Breast epithelium (tissue), 4 donors: ENCODE measurements at places on chromosomes 6 and 20. TPM values are rescaled to one million over a fixed set of nuclear protein-coding genes. Genes with fewer than 3 reads are reported as not detected.

GRCh38 chr6:90184334-90185298 is 112.0 kb downstream of the BACH2 start:
- H3K36me3 ChIP-seq: no peaks in the 10 kb centered on the region
- no peaks in the 10 kb centered on the region for H3K27me3 ChIP-seq
- no peaks in the 10 kb centered on the region for H3K4me1 ChIP-seq
- no peak for DNase-seq

KCNQ5 gene
- 0.16 TPM for total RNA-seq

DNA sequence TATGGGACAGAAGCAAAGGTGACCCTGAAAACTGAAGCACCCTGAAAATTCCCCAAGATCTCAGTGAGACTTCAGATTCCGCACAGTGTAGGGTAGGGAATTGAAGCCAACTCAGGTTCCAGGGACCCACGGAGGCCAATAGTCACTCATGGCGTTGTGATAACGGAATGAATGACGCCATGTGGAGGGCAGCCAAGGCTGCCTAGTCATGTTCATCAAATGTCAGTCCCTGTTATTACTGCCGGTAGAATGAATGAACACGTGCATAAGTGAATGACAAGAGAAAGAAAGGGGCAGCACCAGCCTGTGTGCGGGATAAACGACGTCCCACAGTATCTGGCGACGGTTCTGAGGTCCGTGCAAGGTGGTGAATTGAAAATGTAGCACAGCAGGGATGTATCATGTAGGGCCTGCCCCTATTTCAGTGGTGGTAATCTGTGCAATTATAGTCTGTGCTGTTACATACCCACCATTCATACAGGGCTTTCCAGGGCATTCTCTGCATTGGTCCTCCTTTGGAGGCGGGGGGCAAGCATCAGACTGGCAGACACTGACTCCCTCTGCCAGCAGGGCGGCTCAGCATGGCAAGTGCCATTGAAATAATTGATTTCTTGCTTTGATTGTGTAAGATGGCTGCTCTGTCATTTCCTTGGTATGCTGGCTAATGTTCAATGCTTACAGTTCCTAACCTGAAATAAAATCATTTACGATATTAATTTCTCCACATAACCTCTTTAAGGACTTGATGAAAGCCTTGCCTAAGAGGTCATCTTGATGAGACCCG is 386.9 kb downstream of the CDH4 start:
- no peak overlapping the region for H3K4me3 ChIP-seq
- H3K36me3 ChIP-seq: no peaks in the 10 kb centered on the region
- peaks cover 28% of the 10 kb centered on the region for H3K27me3 ChIP-seq
- no peaks in the 10 kb centered on the region for H3K4me1 ChIP-seq
- DNase-seq: no peak

- no peaks in the 10 kb centered on the region for H3K36me3 ChIP-seq
- no peaks in the 10 kb centered on the region for H3K27me3 ChIP-seq
- no peak for DNase-seq
- H3K4me1 ChIP-seq: no peaks in the 10 kb centered on the region
- peak overlapping the region; percentile 38 for H3K4me3 ChIP-seq
These were observed 154.7 kb downstream of the JARID2 start for GRCh38 chr6:15400572-15401004.

MOG gene
- not detected for total RNA-seq

DNA sequence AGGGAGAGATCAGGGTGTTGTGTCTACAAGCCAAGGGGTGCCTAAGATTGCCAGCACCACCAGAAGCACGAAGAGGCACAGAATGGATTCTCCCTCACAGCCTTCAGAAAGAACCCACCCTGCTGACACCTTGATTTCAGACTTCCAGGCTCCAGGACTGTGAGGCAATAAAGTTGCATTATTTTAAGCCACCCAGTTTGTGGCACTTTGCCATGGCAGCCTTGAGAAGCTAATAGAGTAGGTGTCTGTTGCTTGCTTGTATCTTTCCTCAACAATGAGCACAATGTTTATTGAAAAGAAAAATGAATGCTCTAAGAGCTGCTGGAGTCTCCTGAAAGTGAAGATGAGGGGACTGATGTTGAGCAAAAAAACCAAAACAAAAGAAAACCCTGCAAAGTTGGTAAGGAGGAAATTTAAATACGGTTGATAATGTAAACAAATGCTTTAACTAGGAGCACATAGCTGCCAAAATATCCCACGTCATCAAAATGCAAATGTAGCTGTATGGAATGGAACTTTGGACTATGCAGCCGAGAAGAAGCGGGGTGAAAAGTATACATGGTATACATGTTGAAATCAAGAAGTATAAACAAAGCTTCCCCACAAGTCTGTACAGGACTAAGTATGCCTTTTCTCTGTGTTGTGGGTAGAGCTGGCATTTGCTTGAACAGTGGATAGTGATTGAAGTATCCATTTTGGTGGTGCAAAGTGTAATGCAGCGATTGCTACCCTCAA is 8.0 kb downstream of the IL20RA start:
- peak overlapping the region; percentile 49 for H3K27ac ChIP-seq
- no peak overlapping the region for H3K4me3 ChIP-seq
- H3K36me3 ChIP-seq: no peaks in the 10 kb centered on the region
- no peaks in the 10 kb centered on the region for H3K4me1 ChIP-seq
- peak; percentile 60 for DNase-seq

WRNIP1 gene
- 59.3 TPM for total RNA-seq

GRCh38 chr6:160215232-160215631 is 43.4 kb downstream of the SLC22A2 start:
- H3K4me3 ChIP-seq: no peak overlapping the region
- H3K36me3 ChIP-seq: no peaks in the 10 kb centered on the region
- no peak overlapping the region for H3K27ac ChIP-seq
- no peak for DNase-seq
- H3K4me1 ChIP-seq: no peaks in the 10 kb centered on the region

TNFRSF6B gene
- total RNA-seq: 7.4 TPM

DNA sequence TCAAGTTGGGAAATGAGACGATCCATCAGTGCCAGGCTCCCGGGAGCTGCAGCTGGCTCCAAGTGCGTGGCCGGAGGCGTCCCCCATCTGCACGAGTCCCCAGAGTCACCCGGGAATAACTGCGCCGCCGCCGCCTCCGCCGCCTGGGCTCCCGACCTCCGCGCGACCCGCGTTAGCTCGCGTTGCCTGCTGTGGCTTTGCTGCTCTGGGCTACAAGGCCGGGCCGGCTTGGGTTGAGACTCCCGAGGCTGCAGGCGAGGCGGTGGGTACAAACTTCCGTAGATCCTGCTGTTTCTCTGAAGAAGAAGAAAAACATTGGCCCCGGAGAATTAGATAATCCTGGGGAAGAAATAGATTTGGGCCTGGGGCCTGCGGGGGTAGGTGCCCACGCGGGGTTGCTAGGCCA is 7.4 kb upstream of the LAMP5 start:
- H3K4me3 ChIP-seq: peak overlapping the region; percentile 21
- H3K4me1 ChIP-seq: no peaks in the 10 kb centered on the region
- H3K36me3 ChIP-seq: no peaks in the 10 kb centered on the region
- no peaks in the 10 kb centered on the region for H3K27me3 ChIP-seq
- no peak overlapping the region for H3K27ac ChIP-seq

RAD21L1 gene
- not detected for total RNA-seq

MAPK13 gene
- 2.6 TPM for total RNA-seq

DNA sequence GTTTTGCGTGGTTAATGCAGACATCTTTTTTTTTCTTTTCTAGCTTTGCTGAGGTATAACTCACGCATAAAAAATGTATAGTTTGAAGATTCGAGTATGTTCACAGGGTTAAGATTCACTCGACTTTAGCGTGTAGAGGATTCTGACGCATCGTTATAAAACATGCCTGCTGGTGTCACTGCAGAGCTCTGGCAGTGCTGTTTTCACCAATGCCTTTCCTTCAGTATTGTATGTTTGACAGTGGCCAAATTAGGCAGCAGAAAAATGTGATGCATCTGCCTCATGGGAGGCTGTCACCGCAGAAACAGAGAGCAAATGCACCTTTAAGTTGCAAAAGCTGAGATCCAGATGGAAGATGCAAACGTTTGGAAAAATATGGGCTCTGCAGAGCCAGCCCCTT is 18.0 kb upstream of the SIRPB2 start:
- no peak overlapping the region for H3K27ac ChIP-seq
- no peaks in the 10 kb centered on the region for H3K27me3 ChIP-seq
- no peaks in the 10 kb centered on the region for H3K4me1 ChIP-seq
- no peak for DNase-seq

DNA sequence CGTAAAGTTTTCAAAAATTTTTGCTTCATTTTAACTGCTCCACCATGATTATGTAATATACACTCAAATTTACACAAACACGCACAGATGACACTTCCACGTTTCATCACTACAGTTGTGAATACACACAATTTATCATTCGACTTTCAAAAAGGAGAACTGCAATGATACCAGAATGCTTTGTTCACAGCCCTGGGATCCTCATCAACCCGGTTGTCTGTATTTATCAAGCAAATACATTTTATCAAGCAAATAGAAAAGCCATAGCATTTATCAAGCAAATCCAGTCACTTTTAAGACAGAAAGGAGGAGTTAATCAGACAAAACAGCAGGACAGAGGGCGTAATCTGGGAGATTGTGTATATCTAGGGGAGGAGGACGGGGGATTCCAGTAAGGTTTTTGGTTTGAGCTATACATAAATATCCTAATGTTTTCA is 20.3 kb upstream of the ABT1 start:
- no peaks in the 10 kb centered on the region for H3K4me1 ChIP-seq
- H3K36me3 ChIP-seq: no peaks in the 10 kb centered on the region
- DNase-seq: no peak
- no peak overlapping the region for H3K4me3 ChIP-seq
- H3K27me3 ChIP-seq: peaks cover 33% of the 10 kb centered on the region

DNA sequence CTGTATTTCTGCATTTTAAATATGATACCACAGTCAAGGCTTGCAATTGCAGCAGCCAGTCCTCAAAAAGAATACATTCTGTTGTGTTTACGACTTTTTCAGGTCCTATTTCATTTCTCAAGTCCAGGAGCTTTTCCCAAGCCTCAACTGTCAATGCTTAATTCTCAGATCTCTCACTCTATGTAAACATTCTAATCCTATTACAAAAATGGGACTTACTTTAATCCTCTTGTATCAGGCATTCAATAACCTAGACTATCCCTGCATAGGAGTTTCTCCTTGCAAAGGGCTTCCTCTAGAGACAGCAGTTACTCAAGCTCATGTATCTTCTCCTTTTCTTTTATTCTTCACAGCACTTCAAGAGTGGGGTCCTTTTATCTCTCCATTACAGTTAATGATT is 1293.0 kb downstream of the GRIK2 start:
- no peak overlapping the region for H3K4me3 ChIP-seq
- H3K27ac ChIP-seq: no peak overlapping the region
- no peaks in the 10 kb centered on the region for H3K4me1 ChIP-seq
- H3K27me3 ChIP-seq: no peaks in the 10 kb centered on the region
- H3K36me3 ChIP-seq: no peaks in the 10 kb centered on the region

- H3K4me1 ChIP-seq: no peaks in the 10 kb centered on the region
- no peak overlapping the region for H3K4me3 ChIP-seq
- no peaks in the 10 kb centered on the region for H3K36me3 ChIP-seq
- H3K27me3 ChIP-seq: no peaks in the 10 kb centered on the region
- H3K27ac ChIP-seq: no peak overlapping the region
These were observed 53.2 kb upstream of the SYNJ2 start for GRCh38 chr6:157928428-157928827.

GRCh38 chr20:52017669-52018317 is 173.8 kb downstream of the ZFP64 start:
- H3K4me1 ChIP-seq: no peaks in the 10 kb centered on the region
- no peak overlapping the region for H3K27ac ChIP-seq
- no peaks in the 10 kb centered on the region for H3K36me3 ChIP-seq

PREP gene
- 18.4 TPM for total RNA-seq

KIF25 gene
- total RNA-seq: not detected

KIAA1755 gene
- 2.1 TPM for total RNA-seq

DNA sequence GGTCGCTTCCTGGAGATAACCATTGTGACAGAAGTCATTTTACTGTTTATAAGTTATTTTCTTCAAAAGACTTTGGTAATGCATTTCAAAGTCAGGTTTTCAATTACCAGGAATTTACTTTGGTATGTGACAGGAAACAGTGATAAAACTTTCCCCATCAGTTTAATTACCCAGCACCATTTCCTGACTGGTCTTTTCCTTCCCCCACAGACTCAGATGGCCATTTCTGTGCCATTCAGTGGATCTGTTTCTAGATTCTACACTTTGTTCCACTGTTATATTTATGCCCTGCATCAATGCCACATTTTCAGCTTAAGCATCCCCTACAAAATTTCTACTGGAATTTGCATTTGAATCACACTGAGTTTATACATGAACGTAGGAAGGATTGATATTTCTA is 16.3 kb downstream of the RRBP1 start:
- peaks cover 4% of the 10 kb centered on the region for H3K4me1 ChIP-seq
- H3K4me3 ChIP-seq: no peak overlapping the region
- no peak overlapping the region for H3K27ac ChIP-seq
- H3K36me3 ChIP-seq: no peaks in the 10 kb centered on the region
- DNase-seq: no peak

SH3BGRL2 gene
- total RNA-seq: 50.9 TPM

- H3K27me3 ChIP-seq: no peaks in the 10 kb centered on the region
- H3K4me1 ChIP-seq: no peaks in the 10 kb centered on the region
- H3K36me3 ChIP-seq: no peaks in the 10 kb centered on the region
- no peak for DNase-seq
- no peak overlapping the region for H3K27ac ChIP-seq
These were observed 161.2 kb downstream of the VEGFA start for GRCh38 chr6:43931201-43931600.

GABRR1 gene
- not detected for total RNA-seq

- no peaks in the 10 kb centered on the region for H3K4me1 ChIP-seq
- DNase-seq: peak; percentile 81
- H3K36me3 ChIP-seq: no peaks in the 10 kb centered on the region
- H3K4me3 ChIP-seq: no peak overlapping the region
- H3K27me3 ChIP-seq: no peaks in the 10 kb centered on the region
These were observed 32.5 kb upstream of the ZNF184 start for GRCh38 chr6:27505209-27506027.

DNA sequence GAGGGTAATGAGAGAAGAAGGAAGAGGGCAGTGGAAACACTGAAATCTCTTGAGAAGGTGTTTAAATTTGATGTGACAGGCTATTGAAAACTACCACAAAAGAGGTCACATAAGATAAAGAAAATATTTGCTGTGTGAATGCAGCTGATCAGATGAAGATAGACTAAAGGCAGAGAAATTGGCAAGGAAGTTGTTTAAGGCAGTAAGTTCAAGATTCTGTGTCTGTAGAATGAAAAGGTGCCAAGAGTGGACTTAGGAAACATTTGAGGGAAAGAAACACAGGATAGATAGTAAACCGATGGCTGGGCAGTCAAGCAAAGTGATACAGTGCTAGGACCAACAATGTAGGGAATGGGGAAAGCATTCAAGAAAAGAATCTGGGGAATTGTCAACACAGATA is 332.3 kb upstream of the MARCKS start:
- no peak overlapping the region for H3K27ac ChIP-seq
- no peaks in the 10 kb centered on the region for H3K4me1 ChIP-seq

APOBEC2 gene
- total RNA-seq: not detected

TMEM244 gene
- total RNA-seq: not detected
